ENCODE measurements at places on chromosomes 5 and 9.

DNA sequence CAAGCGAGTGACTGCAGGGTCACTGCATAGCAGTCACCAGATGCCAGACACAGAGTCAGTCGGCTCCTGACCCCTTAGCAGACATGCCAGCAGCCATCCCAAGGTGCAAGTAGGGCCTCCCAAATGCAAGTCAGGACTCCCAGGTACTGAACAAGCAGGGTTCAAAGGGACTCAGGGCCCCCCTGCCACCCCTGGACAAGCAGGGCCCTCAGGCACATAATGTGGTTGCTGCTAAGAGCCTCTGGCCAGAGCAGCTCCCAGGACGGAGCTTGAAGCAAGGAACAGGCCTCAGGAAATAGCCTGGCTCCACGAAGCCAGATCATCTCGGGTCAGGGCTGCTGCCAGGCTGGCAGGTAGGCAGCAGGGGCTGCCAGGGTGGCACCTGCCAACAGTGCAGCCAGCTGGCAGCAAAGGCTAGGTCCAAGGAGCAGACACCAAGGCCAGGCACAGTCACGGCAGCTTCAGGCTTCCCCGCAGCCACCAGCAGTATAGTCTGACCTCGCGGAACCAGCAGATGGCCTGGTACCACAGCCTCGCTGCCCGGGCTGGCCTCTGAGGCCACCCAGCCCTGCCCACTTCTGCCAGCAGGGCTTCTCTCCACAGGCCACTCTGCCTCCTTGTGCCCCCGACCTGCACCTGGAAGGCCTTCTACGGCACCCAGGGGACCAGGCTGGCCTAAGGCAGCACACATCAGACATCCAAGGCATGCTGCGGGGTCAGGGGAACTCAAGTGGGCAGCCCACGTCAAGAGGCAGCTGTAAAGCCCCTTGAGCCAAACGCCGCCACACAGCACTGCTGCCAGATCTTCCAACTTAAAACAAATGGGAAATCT lies 7.4 kb downstream of the EEIG1 start:
- no peak for DNase-seq

GRCh38 chr5:138663009-138663408 lies 87.8 kb upstream of the HSPA9 start:
- peak; percentile 60 for DNase-seq

DNA sequence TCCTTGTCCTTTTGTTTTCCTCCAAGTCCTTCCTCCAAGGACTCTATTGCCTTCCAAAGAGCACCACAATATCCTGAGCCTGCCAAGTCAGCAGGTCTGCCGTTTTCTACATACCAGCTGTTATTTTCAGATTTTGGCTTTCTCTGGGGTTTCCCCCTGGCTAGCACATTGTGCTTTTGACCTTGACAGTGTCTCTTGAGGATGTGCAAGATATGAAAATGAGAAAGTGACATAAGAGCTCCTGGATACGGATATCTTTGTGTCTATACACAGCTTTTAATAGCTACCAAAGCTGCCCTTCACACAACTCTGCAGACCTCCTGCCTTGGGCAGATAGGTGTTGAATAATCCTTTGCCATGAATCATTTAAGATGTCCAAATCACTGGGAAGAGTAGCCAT lies 67.0 kb downstream of the HAPLN1 start:
- no peak for DNase-seq

GRCh38 chr5:169667896-169668674 lies 31.0 kb downstream of the DOCK2 start:
- DNase-seq: no peak

DNA sequence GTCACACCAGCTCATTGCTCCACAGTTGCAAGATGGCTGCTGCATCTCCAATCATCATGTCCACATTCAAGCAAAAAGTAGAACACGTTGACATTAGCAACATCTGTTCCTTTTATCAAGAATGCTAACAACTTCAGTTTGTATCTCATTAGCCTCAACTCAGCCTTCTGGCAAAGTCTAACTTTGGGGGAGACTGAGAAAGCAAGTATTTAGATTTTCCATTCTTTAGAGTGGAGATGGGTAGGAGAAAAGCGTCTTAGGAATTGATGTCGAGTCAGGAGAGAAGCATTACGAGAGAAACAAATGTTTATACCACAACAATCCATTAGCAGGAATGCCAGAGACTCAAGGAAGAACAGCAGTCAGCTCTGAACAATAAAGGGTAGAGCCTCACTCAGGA lies 446.3 kb downstream of the ENC1 start:
- DNase-seq: no peak

GRCh38 chr9:14831661-14832060 lies 78.6 kb downstream of the FREM1 start:
- DNase-seq: no peak

DNA sequence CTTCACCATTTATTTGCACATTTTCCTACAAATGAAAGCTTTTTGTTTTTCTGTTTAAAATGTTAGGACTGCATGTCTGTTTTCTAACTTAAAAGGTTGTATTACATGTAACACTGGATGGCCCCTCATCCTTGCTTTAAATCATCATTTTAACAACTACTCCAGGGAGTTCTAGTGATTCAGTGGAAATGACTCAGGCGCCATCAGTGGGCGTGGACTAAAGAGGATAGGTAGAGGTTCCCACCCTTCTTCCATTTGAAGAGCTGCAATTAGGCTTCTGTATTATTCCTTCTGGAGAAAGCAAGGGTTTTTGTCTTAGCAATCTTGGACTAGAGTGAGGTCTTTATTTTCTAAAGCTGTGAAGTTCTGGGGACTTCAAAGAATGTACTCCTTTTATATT lies 213.7 kb downstream of the TMEM38B start:
- DNase-seq: no peak

DNA sequence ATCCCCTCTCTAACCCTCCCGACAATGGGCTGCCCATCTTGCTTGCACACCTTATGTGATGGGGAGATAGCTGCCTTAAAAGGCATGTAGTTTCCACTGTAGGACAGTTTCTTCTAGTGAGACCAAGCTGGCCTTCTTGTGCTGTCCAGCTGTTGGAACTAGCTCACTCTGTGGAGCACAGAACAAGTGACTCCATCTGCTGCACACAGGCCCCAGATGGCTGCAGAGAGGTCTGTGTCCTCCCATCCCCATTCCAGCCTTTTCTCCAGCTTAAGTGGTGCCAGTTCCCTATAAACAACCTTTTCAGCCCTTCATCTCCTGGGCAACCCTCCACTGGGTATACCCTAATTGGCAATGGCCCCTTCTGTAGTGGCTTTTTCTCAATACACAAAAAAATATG lies 18.7 kb upstream of the PSD2 start:
- DNase-seq: no peak

Data from Jurkat, Clone E6-1 (cell line).